ENCODE measurements at places on chromosomes 13 and 19. TPM values are rescaled to one million over a fixed set of nuclear protein-coding genes. Genes with fewer than 3 reads are reported as not detected.
A peak's percentile ranks its signal among the peaks of the same experiment; 100 is the strongest.

- no peak overlapping the region for H3K27ac ChIP-seq
- DNase-seq = no peak
- H3K4me1 ChIP-seq = no peaks in the 10 kb centered on the region
- H3K36me3 ChIP-seq = no peaks in the 10 kb centered on the region
- H3K4me3 ChIP-seq = no peak overlapping the region
- H3K27me3 ChIP-seq = peaks cover 6% of the 10 kb centered on the region
Observed at GRCh38 chr13:98158172-98158899, 15.4 kb downstream of the FARP1 start.

GRCh38 chr13:103731959-103732358 lies 665.7 kb upstream of the SLC10A2 start:
- H3K4me3 ChIP-seq = no peak overlapping the region
- no peak for DNase-seq
- H3K27me3 ChIP-seq = no peaks in the 10 kb centered on the region

DNA sequence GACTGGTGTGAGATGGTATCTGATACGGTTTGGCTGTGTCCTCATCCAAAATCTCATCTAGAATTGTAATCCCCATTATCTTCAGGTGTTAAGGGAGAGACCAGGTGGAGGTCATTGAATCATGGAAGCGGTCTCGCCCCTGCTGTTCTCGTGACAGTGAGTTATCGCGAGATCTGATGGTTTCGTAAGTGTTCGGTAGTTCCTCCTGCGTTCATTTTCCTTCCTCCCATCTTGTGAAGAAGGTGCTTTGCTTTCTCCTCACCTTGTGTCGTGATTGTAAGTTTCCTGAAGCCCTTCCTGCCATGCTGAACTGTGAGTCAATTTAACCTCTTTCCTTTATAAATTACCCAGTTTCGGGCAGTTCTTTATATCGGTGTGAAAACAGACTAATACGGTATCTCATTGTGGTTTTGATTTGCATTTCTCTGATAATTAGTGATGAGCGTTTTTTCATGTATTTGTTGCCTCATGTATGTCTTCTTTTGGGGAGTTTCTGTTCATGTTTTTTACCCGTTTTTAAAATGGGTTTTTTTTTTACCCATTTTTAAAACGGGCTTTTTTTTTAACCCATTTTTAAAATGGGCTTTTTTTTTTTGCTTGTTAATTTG lies 102.8 kb upstream of the SLC10A2 start:
- no peak for DNase-seq
- H3K4me1 ChIP-seq = no peaks in the 10 kb centered on the region
- H3K4me3 ChIP-seq = no peak overlapping the region
- H3K27ac ChIP-seq = no peak overlapping the region

DNA sequence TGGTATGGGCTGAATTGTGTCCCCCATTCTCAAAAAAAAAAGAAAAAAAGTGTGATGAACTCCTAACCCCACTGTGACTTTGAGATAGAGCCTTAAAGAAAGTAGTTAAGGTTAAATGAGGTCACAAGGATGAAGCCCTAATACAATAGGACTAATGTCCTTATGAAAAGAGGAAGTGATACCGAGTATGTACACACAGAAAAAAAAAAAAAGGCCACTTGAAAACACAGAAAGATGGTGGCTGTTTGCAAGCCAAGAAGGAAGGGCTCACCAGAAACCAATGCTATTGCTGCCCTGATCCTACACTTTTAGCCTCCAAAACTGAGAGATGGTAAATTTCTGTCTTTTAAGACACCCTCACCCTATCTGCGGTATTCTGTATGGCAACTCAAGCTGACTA lies 955.6 kb downstream of the PCDH17 start:
- DNase-seq = no peak
- no peaks in the 10 kb centered on the region for H3K4me1 ChIP-seq
- H3K27me3 ChIP-seq = no peaks in the 10 kb centered on the region
- no peak overlapping the region for H3K4me3 ChIP-seq
- H3K36me3 ChIP-seq = no peaks in the 10 kb centered on the region
- H3K27ac ChIP-seq = no peak overlapping the region

DNA sequence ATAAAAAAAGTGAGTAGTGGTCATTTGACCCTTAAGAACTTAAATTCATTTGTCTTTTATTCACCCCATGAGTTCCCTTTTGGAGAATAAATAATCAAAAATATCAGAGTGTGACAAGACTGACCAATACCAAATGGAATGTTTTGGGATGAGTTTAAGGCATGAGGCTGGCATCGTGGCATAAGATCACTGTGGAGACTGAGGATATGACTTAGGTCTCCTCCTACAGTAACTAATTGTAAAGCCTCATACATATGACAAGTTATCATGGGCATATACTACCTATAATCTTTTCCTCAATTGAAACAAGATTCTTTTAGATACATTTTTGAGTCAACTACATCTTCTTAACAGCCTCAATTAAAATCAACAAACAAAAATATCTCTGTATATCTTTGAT lies 782.0 kb downstream of the SLITRK1 start:
- H3K4me3 ChIP-seq = no peak overlapping the region
- H3K27me3 ChIP-seq = no peaks in the 10 kb centered on the region
- no peak for DNase-seq
- no peaks in the 10 kb centered on the region for H3K36me3 ChIP-seq

GRCh38 chr19:29628661-29629385 lies 22.7 kb downstream of the POP4 start:
- peaks cover 4% of the 10 kb centered on the region for H3K27me3 ChIP-seq
- H3K4me3 ChIP-seq = no peak overlapping the region
- peaks cover 37% of the 10 kb centered on the region for H3K4me1 ChIP-seq
- DNase-seq = no peak
- no peak overlapping the region for H3K27ac ChIP-seq

DNA sequence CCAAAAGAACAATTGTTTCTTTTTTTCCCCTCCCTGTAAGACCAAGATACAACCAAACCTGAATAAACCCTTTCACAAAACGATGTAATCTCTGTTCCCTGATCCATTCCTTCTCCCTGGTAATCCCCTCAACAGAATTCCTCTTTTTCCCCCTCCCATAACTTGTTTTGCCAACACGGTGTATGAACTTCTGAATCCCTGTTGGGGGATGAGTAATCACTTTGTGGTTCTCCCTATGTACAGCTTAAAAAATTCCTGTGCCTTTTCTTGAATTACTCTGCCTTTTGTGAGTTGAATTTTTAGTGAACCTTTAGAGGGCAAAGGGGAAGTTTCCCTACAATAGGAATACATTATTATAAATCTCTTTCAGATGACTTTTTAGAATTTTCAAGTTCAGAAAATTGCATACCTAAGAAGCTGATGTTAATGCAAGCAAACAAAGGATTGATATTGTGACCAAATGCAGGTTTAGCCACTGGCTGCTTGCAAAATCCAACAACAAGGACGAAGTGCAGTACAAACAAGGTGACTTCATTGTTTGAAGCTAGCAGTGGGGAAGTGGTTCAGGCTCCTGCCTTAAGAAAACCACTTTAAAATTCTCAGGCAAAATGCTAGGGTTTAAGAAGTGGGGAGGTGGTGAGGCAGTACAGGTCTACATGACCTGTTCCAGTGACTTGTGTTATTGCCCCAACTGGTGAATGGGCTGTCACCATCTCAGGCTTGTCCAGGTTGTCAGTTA lies 15.0 kb upstream of the EPSTI1 start:
- no peak overlapping the region for H3K27ac ChIP-seq
- peaks cover 3% of the 10 kb centered on the region for H3K36me3 ChIP-seq

GRCh38 chr13:41054919-41055619 lies 6.2 kb upstream of the WBP4 start:
- H3K4me1 ChIP-seq = peaks cover 60% of the 10 kb centered on the region
- peaks cover 5% of the 10 kb centered on the region for H3K36me3 ChIP-seq
- no peaks in the 10 kb centered on the region for H3K27me3 ChIP-seq
- no peak for DNase-seq
- H3K27ac ChIP-seq = no peak overlapping the region

GRCh38 chr13:73090116-73090822 lies 31.5 kb downstream of the KLF5 start:
- no peak overlapping the region for H3K27ac ChIP-seq
- peak; percentile 44 for DNase-seq
- no peaks in the 10 kb centered on the region for H3K27me3 ChIP-seq
- no peaks in the 10 kb centered on the region for H3K36me3 ChIP-seq
- peaks cover 9% of the 10 kb centered on the region for H3K4me1 ChIP-seq

DNA sequence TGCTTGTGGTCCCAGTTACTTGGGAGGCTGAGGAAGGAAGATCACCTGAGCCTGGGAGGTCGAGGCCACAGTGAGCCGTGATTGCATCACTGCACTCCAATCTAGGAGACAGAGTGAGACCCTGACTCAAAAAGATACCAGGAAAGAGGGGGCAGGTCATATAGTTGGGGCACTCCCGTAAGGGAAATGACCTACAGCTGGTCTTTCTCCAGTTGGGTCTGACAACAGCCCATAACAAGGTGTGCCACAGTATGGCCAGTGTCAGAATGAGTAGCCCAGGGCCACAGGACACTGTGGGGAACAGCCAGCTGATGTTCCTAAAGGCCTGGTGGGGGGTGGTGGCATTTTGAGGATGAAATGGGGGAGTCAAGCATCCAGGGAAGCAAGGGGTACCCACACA lies 10.8 kb downstream of the DNMT1 start:
- no peak for DNase-seq
- peaks cover 24% of the 10 kb centered on the region for H3K4me1 ChIP-seq
- H3K4me3 ChIP-seq = no peak overlapping the region
- peak overlapping the region; percentile 4 for H3K27ac ChIP-seq

DNA sequence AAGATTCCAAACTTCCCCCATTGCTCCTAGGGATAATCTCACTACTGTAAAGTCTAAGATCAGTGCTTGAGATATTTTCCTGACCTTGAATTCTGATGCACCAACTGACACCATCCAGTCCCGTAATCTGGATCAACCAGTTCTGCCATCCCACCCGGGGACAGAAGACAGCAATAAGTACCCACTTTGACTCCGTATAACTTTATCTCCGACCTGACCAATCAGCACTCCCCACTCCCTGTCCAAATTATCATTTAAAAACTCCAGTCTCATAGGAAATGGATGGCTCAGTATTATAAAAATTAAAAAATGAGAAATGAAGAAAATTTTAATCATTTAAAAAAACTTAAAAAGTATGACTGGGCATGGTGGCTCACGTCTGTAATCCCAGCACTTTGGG lies 61.4 kb upstream of the ABCC4 start:
- no peaks in the 10 kb centered on the region for H3K27me3 ChIP-seq
- no peak overlapping the region for H3K27ac ChIP-seq
- DNase-seq = no peak
- H3K36me3 ChIP-seq = peaks cover 2% of the 10 kb centered on the region
- H3K4me1 ChIP-seq = no peaks in the 10 kb centered on the region

GRCh38 chr13:36377826-36378468 lies 31.8 kb upstream of the SPART start:
- no peak overlapping the region for H3K4me3 ChIP-seq
- no peaks in the 10 kb centered on the region for H3K27me3 ChIP-seq
- DNase-seq = no peak
- H3K4me1 ChIP-seq = no peaks in the 10 kb centered on the region
- H3K27ac ChIP-seq = no peak overlapping the region

GRCh38 chr13:50410921-50411746 lies 395.9 kb downstream of the KCNRG start:
- H3K36me3 ChIP-seq = peaks cover 2% of the 10 kb centered on the region
- DNase-seq = no peak
- no peak overlapping the region for H3K27ac ChIP-seq
- no peak overlapping the region for H3K4me3 ChIP-seq

GRCh38 chr13:34719060-34719875 lies 222.8 kb upstream of the NBEA start:
- no peaks in the 10 kb centered on the region for H3K27me3 ChIP-seq
- DNase-seq = no peak
- no peak overlapping the region for H3K4me3 ChIP-seq
- no peak overlapping the region for H3K27ac ChIP-seq

- H3K4me3 ChIP-seq = no peak overlapping the region
- no peaks in the 10 kb centered on the region for H3K27me3 ChIP-seq
- H3K27ac ChIP-seq = no peak overlapping the region
- no peak for DNase-seq
Observed at GRCh38 chr13:101049166-101049850, 367.0 kb downstream of the NALCN start.

GRCh38 chr13:39244561-39245230 lies 206.4 kb downstream of the NHLRC3 start:
- H3K4me3 ChIP-seq = no peak overlapping the region
- no peak for DNase-seq
- H3K27me3 ChIP-seq = peaks cover 8% of the 10 kb centered on the region
- no peaks in the 10 kb centered on the region for H3K36me3 ChIP-seq
- H3K27ac ChIP-seq = no peak overlapping the region

- DNase-seq = peak; percentile 62
- H3K27me3 ChIP-seq = peaks cover 68% of the 10 kb centered on the region
- H3K36me3 ChIP-seq = no peaks in the 10 kb centered on the region
- no peak within 1 kb of the TSS for H3K4me3 ChIP-seq
Observed at GRCh38 chr19:45973553-45974338, at the start of gene NOVA2. TSS of gene NOVA2 (minus strand) at chr19:45973865. CDS start at chr19:45973351, 514 bp downstream.

- DNase-seq = peak; percentile 46
- H3K4me3 ChIP-seq = peak overlapping the region; percentile 91
- H3K27me3 ChIP-seq = no peaks in the 10 kb centered on the region
- peak overlapping the region; percentile 96 for H3K27ac ChIP-seq
- H3K36me3 ChIP-seq = peaks cover 48% of the 10 kb centered on the region
Observed at GRCh38 chr19:44003461-44004009, 778 bp downstream of the ZNF230 start.

DNA sequence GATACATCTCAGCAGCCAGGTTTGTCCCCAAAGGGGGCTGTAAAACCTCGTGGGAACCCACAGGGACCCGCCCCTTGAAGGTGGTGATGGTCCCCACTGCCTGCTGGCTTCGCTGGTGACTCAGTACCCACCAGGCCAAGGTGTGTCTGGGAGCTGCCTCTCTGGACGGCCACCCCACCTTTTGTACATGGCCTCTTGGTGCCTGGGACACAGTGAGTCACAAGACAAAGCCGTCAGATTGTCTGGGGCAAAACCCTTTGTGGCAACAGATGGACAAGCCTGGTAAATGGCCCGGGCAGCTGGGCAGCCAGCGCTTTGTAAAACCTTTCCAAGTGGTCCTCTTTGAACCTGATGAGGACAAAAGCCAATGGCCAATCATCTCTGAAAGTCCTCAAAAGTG lies 27.9 kb upstream of the KLF2 start:
- no peak overlapping the region for H3K27ac ChIP-seq
- H3K27me3 ChIP-seq = peaks cover 11% of the 10 kb centered on the region
- H3K36me3 ChIP-seq = no peaks in the 10 kb centered on the region
- no peaks in the 10 kb centered on the region for H3K4me1 ChIP-seq
- H3K4me3 ChIP-seq = no peak overlapping the region
- no peak for DNase-seq

DNA sequence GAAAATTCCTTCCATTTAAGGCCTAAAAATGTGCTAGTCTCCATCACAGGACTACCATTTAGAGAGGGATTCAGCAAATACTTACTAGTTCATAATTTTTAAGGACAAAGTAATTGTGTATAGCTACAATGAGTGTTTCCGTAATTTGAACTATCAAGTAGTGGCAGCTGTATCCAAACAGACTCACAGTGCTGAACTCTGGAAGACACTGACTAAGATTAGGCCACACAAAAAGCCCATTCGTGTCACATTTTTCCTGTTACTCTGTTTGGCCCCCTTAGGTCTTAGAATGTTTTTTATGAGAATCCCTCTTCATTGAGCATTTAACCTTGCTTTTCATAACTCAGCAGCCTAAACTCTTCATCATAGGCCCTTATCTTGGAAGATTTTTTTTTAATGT lies 731.2 kb upstream of the PCDH9 start:
- H3K4me3 ChIP-seq = no peak overlapping the region
- DNase-seq = no peak
- no peaks in the 10 kb centered on the region for H3K4me1 ChIP-seq
- H3K36me3 ChIP-seq = no peaks in the 10 kb centered on the region
- H3K27me3 ChIP-seq = no peaks in the 10 kb centered on the region

The GSX1 gene
- not detected for total RNA-seq

The COQ8B gene
- total RNA-seq = 28.0 TPM

The ZNF790 gene
- total RNA-seq = 7.8 TPM

The KLF1 gene
- total RNA-seq = 0.45 TPM

The TPT1 gene
- total RNA-seq = 3,114 TPM

The ZNF560 gene
- not detected for total RNA-seq

The DCT gene
- not detected for total RNA-seq

The CEACAM3 gene
- not detected for total RNA-seq

The NAPSA gene
- total RNA-seq = 8.8 TPM

Data from activated CD8-positive, alpha-beta memory T cell treated with anti-CD3 and anti-CD28 coated beads, Interleukin-2, amount 10 ng/mL, durations not matched to agents 7 days and 5 days (primary cell).